Renal pelvis (tissue), 12 donors: ENCODE measurements at places on chromosomes 13 and 19.
A peak's percentile ranks its signal among the peaks of the same experiment; 100 is the strongest.

DNA sequence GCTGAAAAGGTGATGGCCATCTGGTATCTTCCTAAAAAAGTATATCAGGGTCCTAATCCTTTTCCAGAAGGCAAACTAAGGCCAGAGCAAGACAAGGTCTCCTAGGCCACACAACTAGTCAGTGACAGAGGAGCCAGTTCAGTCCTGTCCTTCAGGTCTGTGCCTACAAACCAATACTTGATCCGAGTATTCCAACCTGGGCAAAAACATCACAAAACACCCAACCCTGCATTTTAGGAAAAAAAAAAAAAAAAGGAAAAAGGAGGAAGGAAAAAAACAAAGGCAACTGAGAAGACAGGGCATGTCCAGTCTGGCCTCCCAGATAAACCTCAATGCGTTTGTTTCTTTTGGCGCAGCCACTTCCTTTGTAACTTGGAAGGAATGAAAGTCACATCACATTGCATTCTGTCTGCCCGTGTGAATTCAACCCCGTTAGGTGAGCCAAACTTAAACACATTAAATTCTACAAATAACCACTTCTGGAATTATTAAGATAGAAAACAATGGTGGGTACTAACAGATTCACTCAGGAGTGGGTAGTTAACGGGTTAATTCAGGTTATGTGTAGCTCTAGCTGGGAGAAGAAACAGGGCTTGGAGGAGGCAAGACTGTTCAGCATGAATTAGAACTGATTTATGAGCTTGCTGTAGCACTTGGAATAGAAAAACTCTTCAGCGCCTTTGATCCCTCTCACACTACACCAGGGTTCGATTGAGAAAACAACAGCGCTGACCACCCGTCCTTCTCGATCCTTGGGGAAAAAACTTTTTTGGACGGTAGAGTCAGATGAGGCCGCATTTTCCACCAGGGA is 43.0 kb upstream of the HNRNPA1L2 start:
- peak; percentile 71 for DNase-seq

DNA sequence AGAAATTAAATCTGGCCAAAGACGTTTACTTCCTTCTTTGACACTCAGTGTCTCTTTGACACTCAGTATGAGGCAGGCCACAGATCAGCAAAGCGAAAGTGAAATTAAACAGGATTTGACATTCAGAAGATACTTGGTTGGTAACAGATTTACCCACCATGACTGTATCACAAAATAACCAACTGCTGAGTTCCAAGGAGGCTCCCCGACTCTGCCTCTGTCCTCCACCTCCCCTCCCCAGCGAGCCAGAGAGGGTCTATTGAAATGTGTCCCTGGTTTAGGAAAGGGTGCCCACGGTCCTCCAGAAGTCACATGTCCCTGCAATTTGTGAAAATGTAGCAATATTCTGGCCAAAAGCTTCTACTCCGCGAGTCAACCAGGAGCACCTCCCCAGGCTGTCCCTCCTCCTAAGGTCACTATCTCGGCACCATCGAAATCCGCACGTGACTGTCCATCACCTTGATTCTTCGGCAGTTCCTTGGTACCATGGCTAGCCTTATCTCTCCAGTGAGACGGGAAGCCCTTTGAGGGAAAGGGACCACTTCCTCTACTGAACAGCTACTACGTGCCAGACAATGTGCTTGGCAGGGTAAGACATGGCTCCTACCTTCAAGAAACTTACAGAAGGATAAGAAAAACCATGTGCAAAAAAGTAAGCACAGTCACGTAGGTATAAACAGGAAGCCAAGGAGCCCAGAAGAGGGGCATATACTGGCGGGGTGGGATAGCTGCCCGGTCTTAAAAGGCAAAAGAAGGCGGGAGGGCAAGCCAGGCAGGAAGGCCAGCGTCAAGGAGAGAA is 1.5 kb downstream of the N4BP2L1 start:
- no peak for DNase-seq

- no peak for DNase-seq
These were observed 122.9 kb downstream of the RFC3 start for GRCh38 chr13:33940898-33941297.

DNA sequence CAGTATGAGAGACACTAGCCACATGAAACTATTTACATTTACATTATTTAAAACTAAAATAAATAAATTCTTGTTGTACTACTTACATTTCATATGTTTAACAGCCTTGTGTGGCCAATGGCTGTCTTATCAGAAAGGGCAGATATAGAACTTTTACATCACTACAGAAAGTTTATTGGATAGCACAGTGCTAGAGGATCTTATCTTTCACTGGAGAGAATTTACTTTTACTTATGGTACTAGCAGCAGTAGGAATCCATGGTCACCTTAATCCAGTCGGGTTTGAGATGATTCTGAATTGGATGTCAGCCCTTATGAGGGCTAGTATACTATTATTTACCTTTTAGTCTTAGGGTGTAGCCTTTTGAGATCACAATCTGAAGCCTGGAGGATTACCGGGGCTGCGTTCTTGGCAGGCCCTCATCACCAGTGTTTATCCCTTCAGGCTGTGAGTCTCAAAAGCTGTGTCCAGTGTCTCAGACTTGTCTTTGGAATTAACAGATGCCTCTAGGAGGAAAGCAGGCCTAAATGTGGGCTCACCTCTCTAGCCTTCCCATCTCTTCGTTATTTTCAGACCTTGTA is 21.7 kb downstream of the IFT88 start:
- DNase-seq, result no peak

GRCh38 chr19:44822670-44823372 is 13.9 kb downstream of the BCAM start:
- no peak for DNase-seq

DNA sequence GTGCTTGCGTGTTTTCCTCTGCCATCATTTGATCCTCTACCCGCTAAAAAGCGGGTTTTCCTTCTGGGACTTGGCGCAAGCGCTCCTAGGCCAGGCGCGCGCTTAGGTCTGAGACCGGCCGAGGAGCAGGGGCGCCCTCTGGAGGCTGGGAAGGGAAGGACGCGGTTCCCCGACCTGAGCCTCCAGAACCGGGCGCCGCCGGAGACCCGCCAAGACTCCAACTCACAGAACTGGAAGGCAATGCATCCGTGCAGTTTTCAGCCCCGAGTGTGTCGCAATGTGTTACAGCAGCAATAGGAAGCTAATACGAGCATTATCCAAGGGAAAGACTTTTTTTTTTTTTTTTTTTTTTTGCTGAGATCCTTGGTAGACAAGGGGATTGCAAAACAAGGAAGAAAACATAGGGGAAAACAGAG is 190.9 kb downstream of the COL4A1 start:
- DNase-seq, result no peak
